ENCODE measurements at places on chromosomes 3 and 15.
A peak's percentile ranks its signal among the peaks of the same experiment; 100 is the strongest.

- DNase-seq, result peak; percentile 48
Measured at GRCh38 chr3:108090049-108090700, 656 bp downstream of the CD47 start.

GRCh38 chr3:38168151-38169026, 3.1 kb downstream of the OXSR1 start:
- DNase-seq, result no peak

- DNase-seq, result no peak
Measured at GRCh38 chr3:126309165-126309564, 48.0 kb downstream of the KLF15 start.

- no peak for DNase-seq
Measured at GRCh38 chr15:48283396-48284145, 47.7 kb upstream of the DUT start.

DNA sequence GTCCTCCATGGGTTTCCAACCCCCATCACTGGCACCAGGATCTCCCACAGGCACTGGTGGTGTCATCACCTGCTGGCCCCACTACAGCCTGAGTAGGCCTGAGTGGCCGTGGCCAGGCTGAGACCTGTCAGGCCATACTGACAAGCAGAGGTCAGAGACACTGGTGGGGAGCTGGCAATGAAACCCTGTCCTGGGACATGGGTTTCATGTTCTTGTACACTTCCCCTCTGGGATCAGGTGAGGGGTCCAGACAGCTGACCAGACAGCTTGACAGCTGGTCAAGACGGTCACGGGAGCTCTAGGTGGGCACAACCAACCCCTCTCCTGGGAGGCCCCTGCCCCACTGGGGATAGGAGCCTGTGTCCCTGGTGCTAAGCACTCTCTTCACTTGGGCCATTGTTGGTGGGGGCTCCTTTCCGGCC, 13.1 kb downstream of the ZBTB47 start:
- DNase-seq, result no peak

GRCh38 chr3:179272385-179272784, 21.5 kb upstream of the KCNMB3 start:
- DNase-seq, result no peak

GRCh38 chr3:141482245-141482922, 4.4 kb upstream of the RASA2 start:
- no peak for DNase-seq

- no peak for DNase-seq
Measured at GRCh38 chr15:68518785-68519430, 59.9 kb upstream of the CORO2B start.

- no peak for DNase-seq
Measured at GRCh38 chr15:52668133-52668532, 11.1 kb downstream of the ATOSA start.

- DNase-seq, result no peak
Measured at GRCh38 chr3:111314181-111314873, 227.7 kb upstream of the CD96 start.

DNA sequence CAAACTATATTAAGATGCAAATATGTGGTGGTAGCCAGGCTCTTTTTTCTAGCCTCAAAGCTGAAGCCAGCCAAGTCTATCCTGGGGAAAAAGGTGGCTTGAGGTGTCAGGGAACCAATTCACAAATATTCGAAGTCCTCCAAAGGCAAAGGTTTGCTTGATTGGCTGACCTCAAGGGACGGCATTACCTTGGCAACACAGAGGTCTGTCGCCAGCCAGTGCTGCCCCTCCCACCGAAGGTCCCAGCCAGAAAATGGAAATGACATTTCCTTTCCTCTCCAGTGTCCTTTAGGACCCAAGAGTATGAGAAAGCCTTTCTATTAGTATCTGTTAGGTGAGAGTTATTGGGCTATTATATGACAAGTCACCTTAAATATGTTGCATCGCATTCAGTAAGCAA, 96.0 kb upstream of the LIMD1 start:
- DNase-seq, result no peak

- no peak for DNase-seq
Measured at GRCh38 chr3:101414121-101414520, 93.7 kb upstream of the IMPG2 start.

- no peak for DNase-seq
Measured at GRCh38 chr3:131485119-131485518, 17.7 kb downstream of the MRPL3 start.

DNA sequence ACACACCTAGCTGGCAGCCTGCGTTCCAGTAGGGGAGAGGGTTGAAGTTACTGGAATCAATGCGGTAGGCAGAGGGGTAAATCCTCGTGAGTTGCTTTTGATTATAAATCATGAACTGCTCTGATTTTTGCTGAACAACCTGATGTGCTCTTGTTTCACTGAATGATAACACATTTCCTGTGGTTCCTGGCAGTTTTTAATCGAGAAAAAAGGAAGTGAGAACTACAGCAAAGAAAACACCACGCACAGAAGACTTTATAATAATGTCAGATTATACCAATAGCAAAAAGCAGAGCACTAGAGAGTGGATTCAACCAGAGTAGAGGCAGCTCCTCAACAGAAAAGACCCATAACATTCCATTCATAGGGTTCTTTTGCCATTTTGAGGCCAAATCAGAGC, 200.8 kb upstream of the STRIT1 start:
- no peak for DNase-seq

Data from nucleus accumbens (tissue), 56 donors.